Activated naive CD8-positive, alpha-beta T cell treated with anti-CD3 and anti-CD28 coated beads for 36 hours (primary cell): ENCODE measurements at places on chromosomes 3 and 15. TPM values are rescaled to one million over a fixed set of nuclear protein-coding genes. Genes with fewer than 3 reads are reported as not detected.

CLDN18 gene
- total RNA-seq, result not detected

CAPN3 gene
- 1.4 TPM for total RNA-seq

GOLGA8T gene
- 0.21 TPM for total RNA-seq

PTPN23 gene
- total RNA-seq, result 25.9 TPM

GP5 gene
- 0.80 TPM for total RNA-seq

GATA2 gene
- total RNA-seq, result not detected

CDHR4 gene
- total RNA-seq, result not detected

- H3K36me3 ChIP-seq, result peaks cover 1% of the 10 kb centered on the region
- H3K4me1 ChIP-seq, result no peaks in the 10 kb centered on the region
- H3K27ac ChIP-seq, result no peak overlapping the region
- H3K4me3 ChIP-seq, result no peak overlapping the region
- no peak for DNase-seq
Measured at GRCh38 chr15:73518876-73519733, 76.1 kb downstream of the REC114 start.

- H3K4me1 ChIP-seq, result no peaks in the 10 kb centered on the region
- no peak for DNase-seq
- peaks cover 25% of the 10 kb centered on the region for H3K27me3 ChIP-seq
Measured at GRCh38 chr15:96218623-96219455, 111.7 kb upstream of the NR2F2 start.

GRCh38 chr3:30273304-30274072 is 332.9 kb upstream of the TGFBR2 start:
- H3K4me3 ChIP-seq, result no peak overlapping the region
- H3K27ac ChIP-seq, result no peak overlapping the region
- H3K27me3 ChIP-seq, result no peaks in the 10 kb centered on the region
- no peak for DNase-seq
- no peaks in the 10 kb centered on the region for H3K4me1 ChIP-seq

- peaks cover 44% of the 10 kb centered on the region for H3K4me1 ChIP-seq
- peaks cover 3% of the 10 kb centered on the region for H3K27me3 ChIP-seq
- DNase-seq, result no peak
- peak overlapping the region; percentile 97 for H3K27ac ChIP-seq
Measured at GRCh38 chr15:40953713-40954074, 423 bp downstream of the CHAC1 start.

DNA sequence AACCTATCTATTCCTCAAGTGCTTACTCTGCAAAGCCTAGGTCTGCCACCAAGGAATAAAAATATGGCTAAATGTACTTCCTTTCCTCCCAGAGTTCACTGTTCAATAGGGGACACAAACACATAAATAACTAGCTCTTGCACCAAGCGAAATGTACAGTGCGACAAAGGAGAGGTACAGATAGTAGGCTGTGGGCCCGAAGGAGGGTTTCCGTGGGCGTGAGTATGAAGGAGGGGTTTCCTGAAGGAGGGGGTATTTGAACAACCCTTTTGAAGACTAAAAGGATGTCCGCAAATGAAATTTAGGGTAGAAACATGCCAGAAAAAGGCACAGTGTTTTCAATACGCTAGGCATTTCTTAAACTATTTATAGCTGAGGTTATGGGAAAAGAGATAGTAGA is 207.9 kb downstream of the LPP start:
- no peak for DNase-seq
- peaks cover 47% of the 10 kb centered on the region for H3K4me1 ChIP-seq

DNA sequence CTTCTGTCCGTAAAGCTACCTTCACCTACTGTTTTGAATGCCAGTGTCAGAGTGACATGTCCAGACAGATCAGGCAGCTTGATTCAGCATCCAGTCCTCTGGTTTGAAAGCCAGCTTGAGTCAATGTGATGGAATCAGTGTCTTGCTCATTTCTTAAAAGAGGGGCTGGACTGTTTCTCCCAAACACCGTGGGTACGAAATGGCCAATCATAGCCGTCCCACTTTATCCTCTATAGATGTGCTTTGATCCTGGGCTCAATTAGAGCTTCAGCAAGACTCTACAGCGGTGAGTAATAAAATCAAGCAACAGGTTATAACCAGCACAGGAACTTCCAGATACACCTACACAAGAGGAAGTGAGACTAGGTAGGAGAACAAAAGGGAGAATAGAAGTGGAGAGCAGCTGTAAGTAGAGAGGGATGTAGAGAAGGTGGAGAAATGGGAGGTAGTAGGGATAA is 17.0 kb upstream of the OR5K1 start:
- DNase-seq, result no peak
- H3K4me3 ChIP-seq, result no peak overlapping the region
- H3K27ac ChIP-seq, result no peak overlapping the region
- peaks cover 14% of the 10 kb centered on the region for H3K27me3 ChIP-seq

DNA sequence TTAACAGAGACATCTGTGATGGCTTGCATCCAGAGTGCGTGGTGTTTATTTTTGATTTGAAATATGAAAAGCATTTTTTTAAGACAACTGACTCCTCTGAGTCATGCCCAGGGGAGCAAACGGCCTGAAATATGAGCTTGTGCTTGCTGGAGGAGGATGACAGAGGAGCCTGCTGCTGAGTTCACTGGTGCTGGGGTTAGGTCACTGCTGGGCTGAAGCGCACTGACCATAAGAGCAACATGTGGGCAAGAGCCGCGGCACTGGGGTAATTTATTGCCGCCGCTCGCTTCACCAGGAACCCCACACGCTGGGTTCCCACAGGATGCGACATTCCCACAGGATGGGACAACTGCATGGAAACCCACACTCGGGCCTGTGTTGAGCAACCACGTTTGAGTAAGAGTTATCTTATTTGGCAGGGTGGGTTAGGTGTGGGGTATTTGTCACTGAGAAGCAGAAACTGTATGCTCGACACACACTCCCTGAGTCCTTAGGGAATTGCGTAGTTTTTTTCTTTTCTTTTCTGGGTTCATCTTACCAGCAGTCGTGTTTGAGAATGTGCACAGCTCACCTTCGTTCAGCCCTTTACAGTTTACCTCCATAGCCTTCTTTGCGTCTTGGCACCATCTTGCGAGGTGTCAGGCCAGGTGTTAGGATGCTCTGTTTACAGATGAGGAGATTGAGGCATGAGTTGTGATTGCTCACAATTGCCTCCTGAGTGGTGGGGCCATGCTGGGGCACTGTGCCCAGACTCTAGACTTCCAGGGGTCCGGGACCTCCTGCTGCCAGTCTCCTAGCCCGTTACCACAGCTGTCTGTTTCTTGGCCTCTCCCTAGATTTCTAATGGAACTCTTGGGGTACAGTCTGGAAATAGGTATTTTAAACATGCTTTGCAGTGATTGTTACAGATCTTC is 60.4 kb downstream of the SMAD3 start:
- no peak for DNase-seq
- H3K27ac ChIP-seq, result peak overlapping the region; percentile 16
- peaks cover 42% of the 10 kb centered on the region for H3K4me1 ChIP-seq
- no peaks in the 10 kb centered on the region for H3K36me3 ChIP-seq

GRCh38 chr15:72737061-72737460 is 46.5 kb downstream of the ADPGK start:
- no peak overlapping the region for H3K27ac ChIP-seq
- no peaks in the 10 kb centered on the region for H3K27me3 ChIP-seq
- H3K36me3 ChIP-seq, result peaks cover 44% of the 10 kb centered on the region

DNA sequence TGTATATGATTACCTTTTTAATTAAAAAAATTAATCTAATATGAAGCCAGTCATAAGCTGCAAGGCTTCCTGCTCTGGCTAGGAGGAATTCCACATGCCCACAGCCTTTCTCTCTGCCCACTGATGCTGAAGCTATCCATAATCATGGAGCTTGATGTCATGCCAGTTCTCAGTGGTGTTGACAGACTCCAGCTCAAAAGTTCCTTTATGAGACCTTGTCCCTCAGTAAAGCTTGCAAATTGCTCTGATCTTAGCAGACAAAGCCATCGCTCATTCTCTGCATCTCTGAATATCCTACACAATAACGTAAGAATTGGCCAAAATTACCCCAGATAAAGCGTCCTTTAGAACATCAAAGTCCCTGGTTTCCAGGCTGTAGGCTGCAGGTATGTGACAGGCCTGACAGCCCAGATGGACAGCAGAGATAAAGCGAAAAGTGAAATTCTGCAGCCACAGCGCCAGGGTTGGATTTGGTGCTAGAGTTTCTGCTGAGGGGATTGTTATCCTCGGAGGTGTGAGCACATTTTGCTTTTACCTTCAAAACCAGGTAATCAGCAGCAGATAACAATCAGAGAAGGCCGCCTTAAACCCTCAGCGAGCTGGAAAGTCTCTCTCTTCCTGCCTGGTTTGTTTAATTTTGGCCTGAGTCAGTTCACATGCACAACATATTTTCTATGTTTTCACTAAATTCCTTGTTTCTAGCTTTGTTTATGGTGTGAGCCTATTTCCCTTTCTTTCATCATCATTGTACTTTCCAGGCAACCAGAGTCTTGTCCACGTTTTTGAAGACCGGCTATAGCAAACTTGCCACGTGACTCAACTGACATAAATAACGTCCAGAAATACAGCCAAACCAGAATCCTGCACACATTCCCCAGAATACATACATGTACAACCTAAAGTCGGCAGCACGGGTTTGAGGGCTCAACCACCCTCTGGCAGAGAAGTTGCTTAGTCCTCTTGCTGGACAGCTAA is 36.6 kb upstream of the ALDH1A3 start:
- H3K4me1 ChIP-seq, result no peaks in the 10 kb centered on the region
- no peak overlapping the region for H3K27ac ChIP-seq
- DNase-seq, result no peak
- H3K4me3 ChIP-seq, result no peak overlapping the region
- no peaks in the 10 kb centered on the region for H3K36me3 ChIP-seq
- peaks cover 25% of the 10 kb centered on the region for H3K27me3 ChIP-seq

- H3K36me3 ChIP-seq, result no peaks in the 10 kb centered on the region
- H3K4me1 ChIP-seq, result peaks cover 13% of the 10 kb centered on the region
- peaks cover 10% of the 10 kb centered on the region for H3K27me3 ChIP-seq
Measured at GRCh38 chr3:135995766-135996165, 30.2 kb downstream of the PPP2R3A start.

GRCh38 chr3:161100994-161101393 is 4.2 kb downstream of the B3GALNT1 start:
- H3K4me1 ChIP-seq, result peaks cover 9% of the 10 kb centered on the region
- H3K4me3 ChIP-seq, result no peak overlapping the region
- peaks cover 10% of the 10 kb centered on the region for H3K36me3 ChIP-seq
- H3K27me3 ChIP-seq, result peaks cover 21% of the 10 kb centered on the region

DNA sequence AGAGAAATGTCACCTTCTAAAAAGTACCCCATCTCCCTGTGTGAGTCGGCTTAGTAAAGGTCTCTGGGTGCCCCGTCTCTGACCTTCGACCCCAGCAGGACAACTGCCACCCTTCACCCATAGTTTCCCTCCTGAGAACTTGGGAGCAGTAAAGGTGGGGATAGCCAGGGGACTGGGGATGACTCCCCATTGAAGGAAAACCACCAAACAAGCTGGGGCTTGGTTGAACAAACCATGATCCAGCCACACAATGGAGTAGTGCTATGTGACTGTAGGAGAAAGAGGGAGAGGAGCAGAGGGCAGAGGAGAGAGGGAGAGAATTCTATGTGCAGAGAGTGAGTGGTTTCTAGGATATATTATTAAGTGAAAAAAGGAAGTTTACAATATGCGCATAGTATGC is 33.7 kb downstream of the IDH3A start:
- no peak overlapping the region for H3K4me3 ChIP-seq
- no peaks in the 10 kb centered on the region for H3K36me3 ChIP-seq
- no peak overlapping the region for H3K27ac ChIP-seq
- DNase-seq, result no peak
- no peaks in the 10 kb centered on the region for H3K27me3 ChIP-seq

DNA sequence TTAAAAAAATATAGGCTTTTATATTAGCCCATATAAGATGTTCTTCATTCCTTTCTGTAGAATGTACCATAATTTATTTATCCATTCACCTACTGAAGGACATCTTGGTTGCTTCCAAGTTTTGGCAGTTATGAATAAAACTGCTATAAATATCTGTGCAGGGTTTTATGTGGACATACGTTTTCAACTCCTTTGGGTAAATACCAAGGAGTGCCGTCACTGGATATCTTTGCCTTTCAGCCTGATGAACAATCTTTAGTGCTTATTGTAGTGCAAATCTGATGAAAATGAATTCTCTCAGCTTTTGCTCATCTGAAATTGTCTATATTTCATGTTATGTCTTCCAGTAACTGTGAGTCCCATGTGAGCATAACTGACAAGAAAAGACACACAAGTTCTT is 26.6 kb upstream of the BLM start:
- no peak overlapping the region for H3K27ac ChIP-seq
- peaks cover 2% of the 10 kb centered on the region for H3K36me3 ChIP-seq
- no peak for DNase-seq
- peaks cover 38% of the 10 kb centered on the region for H3K4me1 ChIP-seq
- no peaks in the 10 kb centered on the region for H3K27me3 ChIP-seq
- no peak overlapping the region for H3K4me3 ChIP-seq

DNA sequence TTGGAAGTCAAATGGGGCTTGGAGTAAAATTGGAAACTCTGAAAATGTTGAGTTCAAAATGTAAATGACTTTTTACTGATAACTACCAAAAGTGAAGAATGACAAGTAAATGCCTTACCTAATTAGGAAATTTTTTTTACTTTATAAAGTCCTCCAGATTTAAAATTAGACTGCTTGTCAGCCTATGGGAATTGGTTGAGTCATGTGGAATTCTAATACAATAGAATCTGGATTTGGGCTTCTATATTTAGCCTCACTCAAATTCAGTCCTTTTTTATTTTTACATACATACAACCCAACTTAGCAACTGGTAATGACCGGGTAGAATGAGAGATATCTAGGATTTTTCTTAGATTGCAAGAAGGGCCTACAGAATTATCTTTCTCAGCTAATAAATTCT is 158.9 kb upstream of the CADPS start:
- no peak overlapping the region for H3K27ac ChIP-seq
- no peaks in the 10 kb centered on the region for H3K4me1 ChIP-seq
- H3K4me3 ChIP-seq, result no peak overlapping the region
- no peaks in the 10 kb centered on the region for H3K36me3 ChIP-seq
- H3K27me3 ChIP-seq, result no peaks in the 10 kb centered on the region

GRCh38 chr3:138812806-138813205 is 21.9 kb downstream of the PIK3CB start:
- peaks cover 18% of the 10 kb centered on the region for H3K36me3 ChIP-seq
- H3K27me3 ChIP-seq, result no peaks in the 10 kb centered on the region
- H3K4me3 ChIP-seq, result no peak overlapping the region
- peaks cover 26% of the 10 kb centered on the region for H3K4me1 ChIP-seq
- no peak for DNase-seq
